ENCODE measurements at places on chromosomes 3 and 15.

GRCh38 chr15:67809441-67809840, 15.9 kb upstream of the SKOR1 start:
- DNase-seq, result no peak

- DNase-seq, result no peak
Measured at GRCh38 chr3:24450160-24450907, 44.3 kb downstream of the THRB start.

DNA sequence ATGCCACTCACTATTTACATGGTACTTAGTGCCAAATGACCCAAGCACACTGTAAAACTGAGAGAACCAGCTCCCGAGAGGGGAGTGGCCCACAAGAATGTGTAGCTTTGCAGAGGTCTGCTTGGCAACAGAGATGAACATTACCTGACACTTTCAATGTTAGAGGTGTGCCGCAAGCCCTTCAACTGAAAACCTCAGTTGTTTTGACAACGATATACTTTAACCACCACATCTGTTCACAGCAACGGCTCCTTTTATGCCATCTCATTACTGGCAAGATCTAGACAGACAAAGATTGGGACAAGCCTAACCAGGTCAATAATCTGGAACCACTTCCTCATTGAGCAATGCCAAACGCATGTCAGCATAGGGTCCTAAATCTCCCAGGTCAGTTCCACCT, 23.7 kb downstream of the NEK10 start:
- no peak for DNase-seq

GRCh38 chr3:47365213-47366153, 15.3 kb upstream of the PTPN23 start:
- no peak for DNase-seq

DNA sequence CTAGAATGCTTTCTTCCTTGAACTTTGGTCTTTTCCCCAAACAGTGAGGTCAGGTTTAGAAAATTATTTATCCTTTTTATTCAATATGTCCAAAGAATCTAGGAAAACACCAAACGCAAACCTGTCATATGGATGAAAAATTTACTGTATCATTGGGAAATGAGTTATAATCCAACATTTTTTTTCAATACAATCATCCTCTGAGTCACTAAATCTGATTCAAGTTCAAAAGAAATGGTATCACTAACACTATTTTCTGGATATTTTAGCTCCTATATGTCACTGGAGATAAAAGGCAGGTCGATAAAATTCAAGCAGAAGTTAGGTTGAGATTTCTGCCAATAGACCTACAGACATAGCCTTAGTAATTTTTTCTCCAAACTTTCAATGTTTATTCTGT, 591.6 kb upstream of the AGTR1 start:
- no peak for DNase-seq

DNA sequence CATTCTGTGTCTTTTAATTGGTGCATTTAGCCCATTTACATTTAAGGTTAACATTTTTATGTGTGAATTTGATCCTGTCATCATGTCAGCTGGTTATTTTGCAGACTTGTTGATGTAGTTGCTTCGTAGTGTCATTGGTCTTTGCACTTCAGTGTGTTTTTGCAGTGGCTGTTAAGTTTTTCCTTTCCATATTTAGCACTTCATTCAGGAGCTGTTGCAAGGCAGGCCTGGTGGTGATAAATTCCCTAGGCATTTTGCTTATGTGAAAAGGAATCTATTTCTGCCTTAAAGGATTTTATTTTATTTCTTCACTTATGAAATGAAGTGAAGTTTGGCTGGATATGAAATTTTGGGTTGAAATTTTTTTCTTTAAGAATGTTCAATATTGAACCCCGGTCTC, 70.2 kb upstream of the CD96 start:
- DNase-seq, result no peak

DNA sequence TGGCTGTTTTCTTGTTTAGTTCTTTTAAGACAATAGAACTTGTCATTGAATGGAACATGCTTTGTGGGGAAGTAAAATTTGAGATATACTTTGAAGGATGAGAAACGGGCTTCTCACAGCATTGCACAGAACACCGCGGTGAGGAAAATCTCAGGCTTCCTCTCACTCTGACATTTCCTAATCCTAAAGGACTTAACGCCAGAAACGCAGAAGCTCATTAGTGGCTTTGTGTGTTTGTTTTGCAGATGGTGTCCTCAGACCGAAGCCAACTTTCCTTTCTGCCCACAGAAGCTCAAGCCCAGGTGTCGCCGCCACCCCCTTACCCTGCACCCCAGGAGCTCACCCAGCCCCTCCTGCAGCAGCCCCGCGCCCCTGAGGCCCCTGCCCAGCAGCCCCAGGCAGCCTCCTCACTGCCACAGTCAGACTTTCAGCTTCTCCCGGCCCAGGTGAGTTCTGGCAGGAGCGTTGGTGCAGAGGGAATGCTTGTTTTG, 78.9 kb upstream of the BLM start:
- no peak for DNase-seq

GRCh38 chr3:54240-54639, 142.3 kb upstream of the CHL1 start:
- no peak for DNase-seq

- DNase-seq, result no peak
Measured at GRCh38 chr15:70088455-70088854, 9.3 kb downstream of the TLE3 start.

- no peak for DNase-seq
Measured at GRCh38 chr15:52855157-52855556, 65.0 kb upstream of the ONECUT1 start.

DNA sequence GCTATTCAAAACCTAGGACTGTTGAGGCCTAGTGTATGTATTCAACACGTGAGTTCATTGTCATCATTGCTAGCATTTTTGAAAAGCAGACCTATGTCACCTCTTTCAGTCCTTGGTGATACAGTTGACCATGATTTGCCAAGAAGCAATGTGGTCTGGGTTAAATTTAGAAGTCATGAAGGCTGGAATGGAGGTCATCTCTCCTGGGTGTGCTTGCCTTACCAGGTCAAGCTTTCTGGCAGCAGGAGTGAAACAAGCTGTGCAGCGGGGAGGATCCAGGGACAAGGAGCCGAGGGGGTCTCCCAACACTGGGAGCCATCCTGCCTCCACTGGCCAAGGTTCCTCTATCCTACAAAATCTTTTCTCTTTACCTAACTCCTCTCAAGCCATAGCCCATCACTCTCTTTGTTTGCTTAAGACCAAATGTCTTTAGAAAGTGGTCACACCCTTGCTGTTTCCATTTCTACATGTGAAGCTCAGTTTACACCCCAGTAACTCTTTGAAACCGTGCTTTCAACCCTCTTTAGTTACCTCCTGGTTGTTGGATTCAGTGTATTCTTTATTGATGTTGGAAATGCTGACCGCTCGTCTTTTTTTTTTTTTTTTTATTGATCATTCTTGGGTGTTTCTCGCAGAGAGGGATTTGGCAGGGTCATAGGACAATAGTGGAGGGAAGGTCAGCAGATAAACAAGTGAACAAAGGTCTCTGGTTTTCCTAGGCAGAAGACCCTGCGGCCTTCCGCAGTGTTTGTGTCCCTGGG, 40.0 kb downstream of the SLC28A2 start:
- no peak for DNase-seq

GRCh38 chr3:159926573-159926972, 62.1 kb upstream of the IL12A start:
- DNase-seq, result no peak

- no peak for DNase-seq
Measured at GRCh38 chr3:197050511-197050910, 20.9 kb upstream of the MELTF start.

- DNase-seq, result no peak
Measured at GRCh38 chr3:135918600-135918999, 46.9 kb upstream of the PPP2R3A start.

- DNase-seq, result no peak
Measured at GRCh38 chr3:197674741-197675562, 61.8 kb downstream of the RUBCN start.

DNA sequence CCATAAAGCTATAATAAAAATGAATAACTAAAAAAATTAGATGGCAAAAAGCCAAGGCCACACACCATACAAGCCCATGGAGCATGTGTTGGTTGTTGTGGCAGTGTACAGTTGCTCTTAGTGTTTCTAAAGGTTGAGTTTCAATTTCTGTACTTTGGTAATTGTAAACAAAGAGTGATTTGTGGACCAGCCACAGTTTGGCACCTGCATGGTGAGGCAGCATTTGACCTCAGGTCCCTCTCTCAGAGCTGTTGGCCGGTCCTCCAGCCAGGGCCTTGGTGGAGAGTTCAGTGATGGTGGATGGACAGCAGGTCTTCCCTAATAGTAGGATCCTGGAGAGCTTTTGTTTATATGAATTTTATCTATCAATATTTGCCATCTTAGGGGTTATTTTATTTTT, 5.6 kb downstream of the ACAD9 start:
- no peak for DNase-seq
